NCI-H524 (cell line): ENCODE measurements at places on chromosomes 3 and 15.
A peak's percentile ranks its signal among the peaks of the same experiment; 100 is the strongest.

DNA sequence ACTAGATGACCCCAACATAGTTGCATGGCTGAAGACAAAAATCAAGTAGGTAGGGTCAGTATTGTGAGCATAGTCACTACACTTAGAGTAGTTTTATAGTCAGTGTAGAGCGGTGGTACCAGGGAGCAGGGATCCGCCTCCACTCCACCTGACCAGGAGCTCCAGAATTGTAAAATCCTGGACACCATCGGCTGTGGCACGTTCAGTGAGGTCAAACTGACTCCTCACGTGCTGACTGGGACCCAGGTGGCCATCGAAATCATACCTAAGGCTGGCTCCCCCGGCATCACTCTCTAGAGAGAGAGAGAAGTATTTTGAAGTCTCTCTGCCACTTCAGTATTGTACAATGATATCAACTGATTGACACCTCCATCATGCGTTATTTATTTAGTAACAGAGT lies 59.7 kb upstream of the TAMM41 start:
- DNase-seq = no peak

DNA sequence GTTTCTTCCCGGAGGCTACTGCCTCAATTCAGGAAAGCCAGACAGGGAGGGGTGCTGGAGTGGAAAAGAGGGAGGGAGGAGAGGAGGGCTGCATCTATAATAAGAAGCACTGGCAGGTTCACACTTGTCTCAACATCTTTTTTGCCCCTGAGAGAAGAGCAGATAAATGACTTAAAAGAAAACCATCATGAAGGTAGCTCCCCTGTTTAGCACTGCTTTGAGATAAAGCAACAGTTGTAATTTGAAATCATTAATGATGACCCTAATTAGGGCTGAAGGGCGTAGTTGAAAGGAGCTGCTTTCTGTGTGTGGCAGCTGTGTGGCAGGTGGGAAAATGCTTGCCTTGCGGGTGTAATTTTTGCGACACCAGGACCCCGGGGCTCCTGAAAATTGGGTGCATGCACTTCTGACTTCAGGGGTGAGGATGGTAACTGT lies 222.8 kb upstream of the IL12A start:
- no peak for DNase-seq

DNA sequence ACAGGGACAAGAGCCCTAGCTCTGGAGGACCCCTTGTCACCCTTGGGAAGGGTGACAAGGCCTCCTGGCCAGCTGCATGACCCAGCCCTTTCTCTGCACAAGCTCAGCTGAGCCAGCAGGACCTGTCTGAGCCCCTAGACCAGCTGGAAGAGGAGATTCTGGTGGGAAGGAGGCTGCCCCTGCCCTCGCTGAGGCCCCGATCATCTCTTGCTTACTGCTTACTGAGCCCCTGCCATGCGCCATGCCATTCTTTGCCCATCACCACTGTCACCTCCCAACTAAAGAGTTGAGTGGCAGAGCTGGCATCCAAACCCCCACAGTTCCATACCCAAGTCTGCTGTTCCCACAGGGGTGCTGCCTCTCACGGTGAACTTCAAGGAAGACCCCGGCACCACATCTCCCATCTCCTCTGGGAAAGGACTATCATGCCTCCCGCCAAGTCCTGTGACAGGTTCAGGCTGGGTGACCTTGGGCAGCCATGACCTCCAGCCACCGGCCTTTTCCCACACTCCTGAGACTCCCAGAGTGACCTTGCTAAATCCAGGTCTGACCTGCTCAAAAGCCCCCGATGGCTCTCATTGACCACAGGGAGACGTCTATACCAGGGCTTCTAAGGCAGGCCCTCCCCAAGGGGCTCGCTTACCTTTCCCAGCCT lies 34.0 kb downstream of the ACSBG1 start:
- no peak for DNase-seq

DNA sequence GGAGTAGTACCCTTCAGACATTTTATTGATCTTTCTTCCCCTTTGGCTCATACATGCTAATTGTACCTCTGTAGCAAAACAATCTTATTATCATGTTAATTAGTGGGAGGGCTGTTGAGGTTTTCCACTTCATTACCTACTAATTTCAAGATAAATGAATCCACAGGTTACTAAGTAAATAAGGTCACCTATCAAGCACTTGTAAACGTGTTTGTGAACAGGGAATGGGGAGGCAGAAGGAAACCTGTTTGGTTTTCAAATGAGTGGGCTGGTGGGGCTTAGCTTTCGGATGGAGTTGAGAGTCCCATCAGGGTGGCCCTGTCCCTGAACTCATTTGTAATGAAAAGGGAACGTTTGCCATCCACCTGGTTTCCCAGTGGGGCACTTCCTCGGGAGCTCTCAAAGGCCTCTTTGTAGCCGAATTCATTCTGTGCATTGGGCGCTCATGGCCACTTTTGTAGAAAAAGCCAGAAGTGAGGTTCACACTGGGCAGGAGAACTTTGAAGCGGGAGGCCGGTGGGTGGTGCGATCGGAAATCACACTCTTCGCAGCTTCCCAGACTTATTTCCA lies 419.8 kb upstream of the NR2F2 start:
- no peak for DNase-seq

- no peak for DNase-seq
Measured at GRCh38 chr3:68090571-68090970, 436.2 kb upstream of the SUCLG2 start.

DNA sequence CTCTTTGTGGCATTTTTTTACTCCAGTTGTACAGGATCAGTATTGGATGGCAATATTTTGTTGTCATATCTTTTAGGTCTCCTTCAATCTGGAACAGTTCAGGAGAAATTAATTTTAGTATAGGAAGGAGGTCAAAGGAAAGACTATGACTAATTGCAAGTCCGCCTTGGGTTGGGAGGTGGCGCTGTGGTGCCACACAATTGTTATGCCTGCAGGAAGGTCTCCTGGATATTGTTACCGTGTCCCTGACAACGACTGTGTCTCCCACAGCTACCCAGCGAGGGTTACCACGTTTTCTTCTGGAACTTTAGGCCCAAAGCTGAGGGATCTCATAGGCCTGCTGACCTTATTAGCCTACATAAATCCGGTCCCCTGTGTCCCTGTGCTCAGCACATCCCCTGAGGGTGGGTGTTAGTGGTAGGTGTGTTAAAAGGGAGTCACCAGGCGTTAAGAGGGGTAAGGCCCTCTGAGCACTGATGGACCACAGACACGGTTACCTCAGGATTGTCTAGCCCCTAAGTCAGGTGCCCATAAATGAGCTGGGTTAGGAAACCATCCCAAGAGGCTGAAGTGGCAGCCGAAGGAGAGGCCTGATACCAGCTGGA lies 31.5 kb downstream of the KCNAB1 start:
- DNase-seq = peak; percentile 66

GRCh38 chr15:32946210-32946609 lies 228.4 kb downstream of the GREM1 start:
- no peak for DNase-seq

DNA sequence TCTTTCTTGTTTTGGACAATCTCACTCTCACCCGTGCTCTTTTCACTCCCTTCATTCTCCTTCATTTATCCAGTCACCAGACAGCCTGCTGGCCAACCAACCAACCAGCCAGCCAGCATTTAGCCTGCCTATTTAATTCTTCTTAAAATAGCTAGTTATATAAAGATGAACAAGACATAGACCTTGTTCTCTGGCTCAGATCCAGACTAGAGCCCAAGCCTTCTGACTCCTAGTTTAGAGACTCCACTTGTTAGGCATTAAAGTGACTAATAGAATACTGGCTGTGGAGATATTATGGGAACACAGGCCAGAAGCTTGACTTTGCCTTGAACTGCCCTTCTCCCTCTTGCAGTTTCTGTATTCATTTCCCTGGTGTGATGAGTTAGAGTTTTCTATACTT lies 215.3 kb upstream of the THRB start:
- DNase-seq = no peak

DNA sequence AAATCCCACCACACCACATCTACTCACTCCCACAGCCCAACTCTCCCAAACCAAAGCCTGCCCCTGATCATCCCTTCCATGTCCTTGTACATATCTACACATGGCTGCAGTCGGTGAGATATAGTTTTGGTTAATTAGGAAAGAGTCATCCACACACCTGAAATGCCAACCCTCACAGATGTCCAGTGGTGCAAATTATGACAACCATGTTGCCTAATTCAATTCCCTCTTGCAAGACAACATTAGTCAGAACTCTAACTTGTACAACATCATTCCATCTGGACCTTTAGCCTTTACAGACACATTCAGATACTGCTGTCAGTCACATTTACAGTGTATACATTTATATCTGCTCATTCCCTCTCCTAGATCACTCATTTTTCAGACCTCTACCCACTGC lies 41.2 kb downstream of the TUBGCP4 start:
- DNase-seq = no peak

GRCh38 chr3:178676942-178677790 lies 140.9 kb downstream of the KCNMB2 start:
- DNase-seq = peak; percentile 42

DNA sequence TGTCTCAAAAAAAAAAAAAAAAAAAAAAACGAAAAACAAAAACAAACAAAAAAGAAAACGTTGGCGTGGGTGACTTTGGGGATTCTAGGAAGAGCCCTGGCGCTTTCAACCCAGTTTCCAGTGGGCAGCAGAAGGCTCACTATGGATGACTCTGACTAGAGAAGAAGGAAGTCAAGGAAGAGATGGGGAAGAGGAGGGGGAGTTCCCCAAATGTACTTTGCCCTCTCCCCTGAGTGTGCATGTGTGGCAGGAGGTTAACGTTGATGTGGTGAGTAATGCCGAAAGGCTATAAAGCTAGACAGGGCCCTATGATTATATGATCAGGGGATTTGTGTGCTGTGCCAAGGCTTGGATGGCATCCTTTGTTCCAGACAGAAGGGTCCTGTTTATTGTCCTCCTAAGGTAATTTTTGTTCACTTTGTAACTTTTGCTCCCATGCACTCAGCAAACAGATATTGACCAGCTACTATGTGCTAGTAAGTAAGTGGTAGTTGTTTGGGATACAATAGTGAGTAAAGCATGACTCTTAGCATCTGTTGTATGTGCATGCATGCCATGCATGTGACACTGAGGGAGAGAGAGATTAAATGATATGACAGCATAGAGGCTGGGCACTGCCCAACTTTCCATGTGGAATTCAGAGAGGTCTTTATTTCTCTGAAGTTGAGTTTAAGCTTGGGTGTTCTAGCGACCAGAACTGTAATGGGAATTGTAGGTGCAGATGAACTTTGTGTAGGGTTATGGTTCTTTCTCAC lies 750 bp upstream of the HHLA2 start:
- no peak for DNase-seq

GRCh38 chr3:48595526-48596121 lies 495 bp upstream of the COL7A1 start:
- DNase-seq = peak; percentile 47

- no peak for DNase-seq
Measured at GRCh38 chr3:133410191-133410892, 10.5 kb downstream of the BFSP2 start.

- DNase-seq = peak; percentile 94
Measured at GRCh38 chr15:48112242-48112641, 8.5 kb upstream of the SLC24A5 start.

DNA sequence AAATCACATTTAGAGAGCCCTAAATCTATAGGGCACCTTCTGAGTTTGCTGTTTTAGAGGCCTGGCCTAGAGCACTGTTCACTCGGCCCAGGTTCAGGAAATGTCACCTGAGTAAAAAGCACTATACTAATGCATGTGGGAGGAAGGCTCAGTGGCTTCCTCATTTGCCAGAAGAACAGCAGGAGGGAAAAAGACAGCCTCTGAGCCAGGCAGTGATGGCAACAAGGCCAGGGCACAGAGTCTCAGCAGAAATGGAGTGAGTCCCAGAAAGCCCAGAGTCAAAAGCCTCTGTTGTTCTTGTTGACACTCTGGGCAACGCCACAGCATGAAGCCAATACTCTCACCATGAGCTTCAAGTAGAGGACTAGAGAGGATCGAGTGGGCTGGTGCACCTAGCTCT lies 25.9 kb downstream of the LTF start:
- no peak for DNase-seq
